ENCODE measurements at places on chromosomes 1 and 21.

DNA sequence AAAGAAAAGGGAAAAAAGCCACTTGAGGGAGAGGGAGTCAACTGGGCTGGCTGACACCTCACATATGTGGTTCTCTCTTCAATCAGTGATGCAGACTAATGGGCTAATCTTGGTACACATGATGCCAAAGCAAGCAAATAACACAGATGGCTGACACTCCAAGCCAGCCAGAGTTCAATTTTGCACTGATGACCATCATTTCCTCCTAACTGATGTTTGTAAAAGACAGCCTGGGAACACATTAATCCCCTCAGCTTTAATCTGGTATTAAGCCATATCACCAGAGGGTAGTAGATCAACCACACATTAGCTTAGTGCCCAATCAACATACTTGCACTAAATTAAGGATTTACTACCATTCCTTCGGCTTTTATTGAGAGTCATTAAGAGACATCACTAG is 2.8 kb downstream of the VPS72 start:
- DNase-seq, result no peak

DNA sequence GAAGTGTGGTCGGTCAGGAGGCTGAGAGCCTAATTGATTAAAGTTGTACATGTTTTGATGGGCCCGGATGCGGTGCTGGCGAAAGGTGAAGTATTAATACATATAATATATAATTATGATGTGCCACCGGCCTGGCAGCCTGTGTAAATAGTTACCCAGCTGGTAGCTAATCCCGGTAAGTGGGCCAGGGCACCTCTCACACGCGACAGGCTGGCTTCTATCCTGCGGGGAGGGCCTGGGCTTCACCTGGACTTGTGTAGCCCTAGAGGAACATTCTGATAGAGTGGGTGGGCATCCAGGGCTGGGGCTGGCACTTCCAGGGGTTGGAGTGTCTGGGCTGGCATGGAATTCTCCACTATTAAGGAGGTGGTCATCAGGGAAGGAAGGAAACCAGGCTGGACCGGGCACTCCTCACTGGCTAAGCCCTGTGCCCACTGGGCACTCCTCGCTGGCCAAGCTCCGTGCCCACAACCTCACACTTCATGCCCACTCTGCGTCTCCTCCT is 48.3 kb downstream of the IGSF21 start:
- DNase-seq, result no peak

DNA sequence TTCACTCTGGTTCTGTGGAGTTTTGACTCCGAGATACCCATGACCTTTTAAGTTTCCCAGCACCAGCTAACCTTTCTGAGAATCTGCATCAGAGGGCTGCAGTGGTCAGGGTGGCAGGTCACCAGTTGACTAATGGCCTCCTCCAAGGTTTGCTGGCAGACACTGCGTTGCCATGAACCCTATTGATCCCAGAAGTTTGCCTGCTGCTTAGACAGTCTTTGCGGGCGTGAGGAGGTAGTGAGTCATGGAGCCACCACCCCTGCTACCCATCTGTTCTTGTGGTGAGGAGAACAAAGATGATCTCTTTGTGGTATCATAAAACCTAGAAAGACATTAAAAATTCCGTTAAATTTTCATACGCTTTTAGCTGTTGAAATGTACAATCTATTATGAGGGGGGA is 180.4 kb downstream of the FGGY start:
- no peak for DNase-seq

DNA sequence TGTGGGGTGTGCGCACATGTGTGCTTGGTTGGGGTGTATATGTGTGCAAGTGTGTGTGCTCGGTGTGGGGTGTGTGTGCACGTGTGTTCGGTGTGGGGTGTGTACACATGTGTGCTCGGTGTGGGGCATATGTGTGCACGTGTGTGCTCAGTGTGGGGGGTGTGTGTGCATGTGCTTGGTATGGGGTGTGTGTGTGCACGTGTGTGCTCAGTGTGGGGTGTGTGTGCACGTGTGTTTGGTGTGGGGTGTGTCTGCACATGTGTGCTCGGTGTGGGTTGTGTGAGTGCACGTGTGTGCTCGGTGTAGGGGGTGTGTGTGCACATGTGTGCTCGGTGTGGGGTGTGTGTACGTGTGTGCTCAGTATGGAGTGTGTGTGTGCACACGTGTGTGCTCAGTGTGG is 77.5 kb downstream of the PRDM16 start:
- DNase-seq, result no peak

DNA sequence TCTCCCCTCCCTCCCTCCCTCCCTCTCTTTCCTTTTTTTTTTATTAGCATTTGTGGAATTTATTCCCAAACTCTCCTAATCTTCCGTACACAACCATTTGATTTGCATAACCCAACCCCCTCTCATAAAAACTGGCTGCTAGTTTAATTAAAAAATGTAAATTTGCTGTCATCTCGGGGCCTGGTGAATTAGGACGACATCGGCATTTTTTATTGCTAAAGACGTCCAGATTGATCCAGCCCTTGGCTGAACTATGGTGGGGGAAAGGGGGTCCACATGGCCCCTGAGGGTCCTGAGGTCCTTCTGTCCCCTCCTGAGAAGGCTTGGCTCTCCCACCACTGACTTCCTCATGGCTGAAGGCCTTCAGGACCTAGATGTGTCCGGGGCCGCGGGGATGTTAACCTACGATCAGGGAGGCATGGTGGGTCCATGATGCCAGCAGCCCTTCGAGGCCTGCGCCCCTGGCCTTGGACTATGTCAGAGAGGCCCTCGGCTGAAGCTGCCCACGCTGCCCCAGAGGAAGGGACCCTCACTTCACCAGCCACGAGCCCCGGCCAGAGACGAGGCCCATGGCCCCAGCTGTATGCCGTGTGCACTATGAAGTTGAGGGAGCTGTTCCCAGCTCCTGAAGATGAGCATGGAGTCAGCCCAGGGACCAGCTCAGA is 105.2 kb downstream of the CASZ1 start:
- no peak for DNase-seq

Data from stimulated activated CD4-positive, alpha-beta T cell treated with anti-CD3 and anti-CD28 coated beads, TNF-alpha, amount 100 ng/mL, for 1 hour (primary cell).